B cell (primary cell): ENCODE measurements at places on chromosomes 1 and 21. TPM values are rescaled to one million over a fixed set of nuclear protein-coding genes. Genes with fewer than 3 reads are reported as not detected.

DNA sequence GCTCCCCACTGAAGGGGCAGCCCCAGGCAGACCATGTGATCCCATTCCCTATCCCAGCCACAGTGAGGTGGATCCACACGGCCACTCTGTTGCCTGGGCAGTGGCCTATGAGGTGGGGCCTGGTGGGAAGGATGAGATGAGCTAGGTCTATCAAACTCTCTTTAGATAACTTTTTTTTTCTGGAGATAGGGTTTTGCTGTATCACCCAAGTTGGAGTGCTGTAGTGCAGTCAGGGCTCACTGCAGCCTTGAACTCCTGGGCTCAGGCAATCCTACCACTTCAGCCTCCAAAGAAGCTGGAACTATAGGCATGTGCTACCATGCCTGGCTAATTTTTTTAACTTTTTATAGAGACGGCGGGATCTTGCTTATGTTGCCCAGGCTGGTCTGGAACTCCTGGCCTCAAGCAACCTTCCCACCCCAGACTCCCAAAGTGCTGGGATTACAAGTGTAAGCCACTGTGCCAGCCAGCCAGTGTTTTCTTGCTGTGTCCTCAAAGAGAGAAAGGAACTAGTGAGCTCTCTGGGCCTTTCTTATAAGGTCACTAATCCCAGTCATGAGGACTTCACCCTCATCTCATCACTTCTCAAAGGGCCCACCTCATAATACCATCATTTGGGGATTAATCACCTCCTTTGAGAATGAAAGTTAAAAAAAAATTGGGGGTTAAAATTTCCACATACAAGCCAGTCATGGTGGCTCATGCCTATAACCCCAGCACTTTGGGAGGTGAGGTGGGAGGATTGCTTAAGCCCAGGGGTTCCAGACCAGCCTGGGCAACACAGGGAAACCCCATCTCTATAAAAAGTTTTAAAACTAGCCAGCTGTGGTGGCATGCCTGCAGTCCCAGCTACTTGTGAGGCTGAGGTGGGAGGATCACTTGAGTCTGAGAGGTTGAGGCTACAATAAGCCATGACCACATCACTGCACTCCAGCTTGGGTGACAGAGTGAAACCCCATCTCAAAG, 36.6 kb downstream of the H3-3A start:
- DNase-seq = no peak

DNA sequence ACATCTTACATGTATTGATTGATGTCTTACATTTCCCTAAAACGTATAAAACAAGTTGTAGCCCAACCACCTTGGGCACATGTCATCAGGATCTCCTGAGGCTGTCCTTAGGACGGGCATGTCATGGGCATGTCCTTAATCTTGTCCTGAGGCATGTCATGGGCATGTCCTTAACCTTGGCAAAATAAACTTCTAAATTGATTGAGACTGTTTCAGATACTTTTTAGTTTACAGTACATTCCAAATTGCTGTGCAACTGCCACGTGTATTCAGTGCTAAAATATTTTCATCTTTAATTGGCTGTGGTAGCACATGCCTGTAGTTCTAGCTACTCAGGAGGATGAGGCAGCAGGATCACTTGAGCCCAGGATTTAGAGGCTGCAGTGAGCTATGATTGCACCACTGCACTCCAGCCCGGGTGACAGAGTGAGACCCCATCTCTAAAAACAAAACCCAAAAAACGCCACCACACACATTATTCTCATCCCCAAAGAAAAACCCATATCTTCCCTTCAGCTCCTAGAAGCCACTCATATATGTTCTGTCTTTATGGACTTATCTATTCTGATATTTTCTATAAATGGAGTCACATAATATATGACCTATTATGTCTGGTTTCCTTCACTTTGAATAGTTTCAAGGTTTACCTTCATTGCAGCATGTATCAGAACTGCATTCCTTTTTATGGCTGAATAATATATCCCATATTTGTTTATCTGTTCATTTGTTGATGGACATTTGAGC, 96.0 kb upstream of the BTG3 start:
- no peak for DNase-seq

The CDK18 gene
- 3.7 and 4.7 TPM in 2 replicates for total RNA-seq

DNA sequence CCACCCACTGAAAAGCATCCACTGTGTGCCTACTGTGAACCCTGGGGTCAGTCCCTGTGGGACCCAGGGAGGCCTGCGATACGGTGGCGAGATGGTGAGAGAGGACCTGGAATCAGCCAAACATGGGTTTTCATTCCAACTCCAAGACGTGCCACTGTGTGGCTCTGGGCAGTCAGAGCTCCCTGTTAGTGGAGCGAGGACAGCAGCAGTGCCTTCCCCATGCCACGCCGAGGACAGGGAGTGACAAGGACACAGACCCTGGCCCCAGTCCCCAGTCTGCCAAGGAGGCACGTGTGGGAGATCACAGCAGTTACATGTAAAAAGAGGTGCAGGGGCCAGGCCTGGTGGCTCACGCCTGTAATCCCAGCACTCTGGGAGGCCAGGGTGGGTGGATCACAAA, 50.9 kb upstream of the TMEM51 start:
- no peak for DNase-seq

DNA sequence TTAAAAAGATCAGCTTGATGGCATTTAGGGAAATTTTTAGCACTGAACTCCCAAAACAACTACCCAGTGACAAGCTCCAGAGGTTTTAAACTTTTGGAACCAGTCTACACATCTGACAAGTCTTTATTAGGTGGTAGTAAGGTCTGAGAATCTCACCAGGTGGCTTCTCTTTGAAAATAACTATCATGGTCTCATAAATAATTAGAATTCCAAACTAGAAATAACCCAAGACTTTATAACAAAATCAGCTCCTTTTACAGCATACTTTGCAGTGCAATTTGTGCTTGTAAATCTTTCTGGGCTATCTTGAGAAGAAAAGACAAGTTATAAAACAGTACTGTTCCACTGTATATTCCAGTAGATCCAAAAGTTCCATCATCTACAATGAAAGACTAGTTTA, 108.7 kb downstream of the LTN1 start:
- DNase-seq = no peak

DNA sequence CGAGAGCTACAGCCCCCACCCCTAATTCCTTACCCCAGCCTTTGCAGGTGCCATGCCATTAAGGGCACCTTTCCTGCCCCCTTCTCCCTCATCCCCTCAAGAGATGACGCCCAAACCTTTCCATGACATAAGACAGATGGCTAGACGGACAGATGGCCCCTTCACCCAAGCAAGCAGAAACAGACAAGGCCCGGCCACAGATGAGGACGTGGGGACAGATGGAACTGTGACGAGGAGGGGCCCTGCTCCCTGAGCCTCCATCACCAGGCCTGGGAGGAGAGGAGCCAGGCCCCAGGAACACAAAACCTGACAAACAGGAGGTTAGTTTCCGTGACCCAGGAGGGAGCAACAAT, 24.7 kb upstream of the PEF1 start:
- no peak for DNase-seq

DNA sequence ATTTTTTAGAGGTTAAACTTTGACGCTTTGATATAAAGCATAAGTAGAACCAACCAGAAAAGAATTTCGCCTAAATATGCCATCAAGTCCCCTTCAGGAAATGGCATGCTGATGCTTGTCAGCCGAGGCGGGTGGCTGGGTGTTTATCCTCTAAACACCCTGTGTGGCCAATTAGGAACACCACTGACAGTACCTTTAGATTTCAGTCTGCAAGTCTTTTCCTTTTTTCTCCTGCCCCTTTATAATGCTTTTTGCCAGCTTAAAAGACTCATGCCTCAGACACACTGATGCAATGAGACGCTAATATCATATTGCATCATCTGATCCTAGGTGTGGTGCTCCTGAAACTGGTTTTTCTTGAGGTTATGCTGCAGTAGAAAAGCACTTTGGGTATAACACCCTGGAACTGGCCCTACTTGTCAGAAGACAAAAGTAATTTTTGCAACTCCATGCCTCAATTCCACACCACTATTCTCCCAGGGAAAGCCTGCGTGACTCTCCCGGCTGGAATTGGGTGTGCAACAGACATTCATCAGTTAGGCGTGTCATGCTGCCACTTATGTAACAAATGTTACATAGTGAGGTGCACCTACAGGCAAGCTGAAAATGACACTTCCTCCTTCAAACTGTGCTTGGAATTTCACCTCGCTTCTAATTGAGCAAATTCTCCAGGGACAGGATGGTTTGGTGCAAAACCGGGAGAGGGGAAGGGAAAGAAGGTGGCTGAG, 2.0 kb upstream of the RCC2 start:
- no peak for DNase-seq

DNA sequence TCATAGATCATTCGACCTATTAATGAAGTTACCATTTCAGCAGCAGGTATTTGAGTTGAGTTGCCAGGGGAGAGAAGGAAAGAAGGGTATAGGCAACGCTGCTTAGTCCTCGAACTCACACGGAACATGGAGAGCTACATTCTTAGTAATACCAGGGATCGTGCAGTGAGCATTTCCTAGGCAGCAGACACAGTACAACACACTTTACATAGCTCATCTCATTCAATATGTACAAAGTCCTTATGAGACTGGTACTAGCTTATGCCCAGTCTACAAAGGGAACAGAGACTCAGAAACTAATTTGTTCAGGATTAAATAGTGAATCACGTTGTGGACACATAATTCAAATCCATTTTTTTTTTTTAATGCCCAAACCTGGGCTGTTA, 25.6 kb downstream of the IRF2BP2 start:
- no peak for DNase-seq

DNA sequence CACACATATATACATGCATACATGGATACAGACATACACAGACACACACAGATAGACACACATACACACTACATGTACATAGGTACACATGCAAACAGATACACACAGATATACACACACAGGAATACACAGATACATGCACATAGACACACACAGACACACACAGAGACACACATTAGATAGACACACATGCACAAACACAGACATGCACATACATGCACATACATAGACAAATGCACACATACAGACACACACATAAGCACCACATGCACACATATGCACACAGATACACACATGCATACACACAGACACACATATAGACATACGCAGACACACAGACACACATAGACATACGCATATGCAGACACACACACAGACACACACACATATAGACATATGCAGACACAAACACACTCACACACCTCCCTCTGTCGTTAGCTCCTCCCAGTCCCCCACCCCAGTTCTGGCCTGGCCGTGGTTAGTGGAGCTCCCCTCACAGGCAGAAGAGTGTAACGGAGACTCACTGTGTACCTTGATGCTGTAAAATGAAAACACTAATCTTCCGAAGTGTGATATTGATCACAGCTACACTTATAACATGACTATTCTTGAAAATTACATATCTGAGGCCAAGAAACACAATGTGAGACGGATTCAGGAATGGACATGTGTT, 7.6 kb downstream of the UBASH3A start:
- no peak for DNase-seq

DNA sequence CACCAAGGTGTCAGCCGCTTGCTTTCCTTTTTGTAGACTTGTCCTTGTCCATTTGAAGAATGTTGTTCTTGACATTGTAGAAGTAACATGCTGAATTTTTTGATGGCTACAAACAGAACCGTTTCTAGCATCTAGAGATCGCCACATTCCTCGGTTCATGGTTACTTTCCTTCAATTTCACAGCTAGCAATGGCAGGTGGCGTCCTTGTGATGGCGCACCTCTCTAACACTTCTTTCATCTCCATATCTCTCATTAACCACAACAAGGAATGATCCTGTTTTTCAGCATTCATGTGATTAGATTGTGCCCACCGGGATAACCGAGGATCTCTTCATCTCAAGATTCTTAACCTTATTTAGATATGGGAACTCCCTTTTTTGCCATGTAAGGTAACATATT, 2129.8 kb downstream of the NCAM2 start:
- no peak for DNase-seq

The REN gene
- not detected in 2 replicates for total RNA-seq

DNA sequence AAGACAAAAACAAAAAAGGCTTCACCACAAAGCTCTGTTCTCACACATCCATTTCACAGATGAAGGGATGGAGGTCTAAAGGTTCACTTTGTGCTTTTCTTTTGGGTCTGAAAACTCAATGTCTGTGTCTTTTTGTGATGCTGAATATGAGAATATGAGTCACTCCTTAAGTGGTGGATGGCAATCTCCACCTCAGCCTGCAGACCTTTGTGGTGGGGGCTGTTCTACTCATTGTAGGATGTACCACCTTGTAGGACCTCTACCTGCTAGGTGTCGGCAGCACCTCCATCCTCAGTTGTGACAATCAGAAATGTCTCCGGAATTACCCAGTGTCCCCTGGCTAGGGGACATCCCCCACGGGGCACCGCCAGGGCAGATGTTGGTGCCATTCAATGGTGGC, 42.8 kb downstream of the UBASH3A start:
- DNase-seq = no peak
